ENCODE measurements at places on chromosomes 13 and 19.

DNA sequence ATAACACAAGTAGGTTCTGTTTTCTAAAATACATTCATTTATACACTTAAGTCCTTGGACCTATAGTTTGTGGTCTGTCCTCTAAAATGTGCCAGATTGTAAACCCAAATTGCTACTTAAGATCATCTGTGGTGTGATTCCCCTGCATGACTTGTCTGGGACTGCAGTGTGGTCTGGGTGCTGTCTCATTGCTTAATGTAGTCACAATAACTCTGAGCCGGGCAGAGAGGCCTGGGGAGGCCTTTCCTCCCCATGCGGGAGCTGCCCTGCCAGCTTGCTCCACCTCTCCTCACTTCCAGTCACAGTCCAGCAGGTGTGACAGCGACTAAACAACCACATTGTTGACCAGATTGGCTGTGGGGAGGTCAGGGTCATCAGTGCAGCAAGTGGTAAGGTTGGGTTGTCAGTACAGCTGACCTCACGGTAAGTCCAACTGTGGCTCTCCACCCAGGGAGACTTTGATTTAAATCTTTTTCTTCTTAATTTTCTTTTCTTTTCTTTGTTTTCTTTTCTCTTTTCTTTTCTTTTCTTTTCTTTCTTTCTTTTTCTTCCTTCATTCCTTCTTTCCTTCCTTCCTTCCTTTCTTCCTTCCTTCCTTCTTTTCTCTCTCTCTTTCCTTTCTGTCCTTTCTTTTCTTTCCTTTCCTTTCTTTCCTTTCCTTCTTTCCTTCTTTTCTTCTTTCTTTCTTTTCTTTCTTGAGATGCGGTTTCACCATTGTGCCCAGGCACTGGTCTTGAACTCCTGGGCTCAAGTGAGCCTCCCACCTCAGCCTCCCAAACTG lies 4.4 kb upstream of the TUBA3C start:
- no peak for DNase-seq

- no peak for DNase-seq
Observed at GRCh38 chr13:42355491-42356183, 83.7 kb downstream of the AKAP11 start.

GRCh38 chr13:20492641-20493040 lies 33.0 kb downstream of the CRYL1 start:
- DNase-seq = peak; percentile 23

DNA sequence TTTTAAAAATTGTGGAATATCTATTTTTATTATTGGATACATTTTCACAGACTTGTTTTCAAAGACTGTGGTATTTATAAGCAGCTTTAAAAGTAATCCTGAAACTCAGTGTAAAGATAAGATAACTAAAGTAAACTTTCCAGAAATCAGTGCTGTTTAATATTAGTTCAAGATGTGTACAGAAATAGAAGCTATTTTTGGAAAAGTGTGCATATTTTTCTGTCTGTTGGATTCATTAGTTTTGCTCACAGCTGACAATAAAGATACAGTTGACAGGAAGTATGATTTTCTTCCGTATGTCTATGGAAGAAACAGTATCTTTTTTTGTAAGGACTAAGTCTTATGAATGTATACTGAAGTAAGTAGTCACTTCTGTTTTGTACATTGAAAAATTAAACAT lies 85.9 kb downstream of the GJA3 start:
- no peak for DNase-seq

GRCh38 chr19:6216996-6217751 lies 62.6 kb downstream of the MLLT1 start:
- no peak for DNase-seq

Data from effector CD4-positive, alpha-beta T cell (primary cell).